ENCODE measurements at places on chromosomes 6 and 20.
A peak's percentile ranks its signal among the peaks of the same experiment; 100 is the strongest.

GRCh38 chr6:159646116-159646515 is 46.9 kb downstream of the SOD2 start:
- DNase-seq: no peak

GRCh38 chr6:11613858-11614257 is 76.3 kb downstream of the TMEM170B start:
- DNase-seq: no peak

DNA sequence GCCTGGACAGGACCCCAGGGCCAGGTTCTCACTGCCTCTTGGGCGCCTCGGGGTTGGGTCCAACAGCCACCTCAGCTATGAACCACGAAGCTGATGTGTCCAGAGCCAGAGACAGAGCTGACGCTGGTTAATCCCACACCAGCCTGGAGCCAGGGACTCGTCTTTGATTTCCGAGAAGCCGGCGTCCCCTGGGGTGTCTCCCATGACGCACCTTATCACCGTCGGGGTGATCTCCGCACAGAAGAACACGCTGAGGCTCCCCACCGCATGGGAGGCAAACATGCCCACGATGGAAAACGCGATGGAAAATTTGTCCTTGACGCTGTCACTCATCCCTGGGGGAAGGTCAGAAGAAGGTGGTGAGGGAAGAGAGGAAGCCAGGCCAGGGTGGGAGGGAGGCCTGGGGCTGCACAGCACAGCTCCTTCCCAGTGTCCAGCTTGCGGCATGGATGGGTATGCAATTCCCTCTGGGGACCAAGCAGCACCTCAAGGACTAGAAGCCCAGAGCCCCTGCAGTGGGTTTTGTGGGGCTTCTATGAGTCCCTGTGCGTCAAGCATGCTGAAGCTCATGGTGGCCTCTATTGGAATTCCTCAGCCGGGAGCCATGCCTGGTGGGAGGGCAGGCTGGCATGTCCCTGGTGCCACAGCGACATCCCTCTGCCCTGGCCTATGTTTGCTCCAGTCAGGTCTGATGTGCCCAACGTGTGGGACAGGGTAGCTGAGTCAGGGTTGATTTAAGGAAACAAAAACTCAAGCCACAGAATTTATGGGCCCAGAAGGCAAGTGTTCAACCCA is 25.1 kb downstream of the PSMG4 start:
- DNase-seq: no peak

DNA sequence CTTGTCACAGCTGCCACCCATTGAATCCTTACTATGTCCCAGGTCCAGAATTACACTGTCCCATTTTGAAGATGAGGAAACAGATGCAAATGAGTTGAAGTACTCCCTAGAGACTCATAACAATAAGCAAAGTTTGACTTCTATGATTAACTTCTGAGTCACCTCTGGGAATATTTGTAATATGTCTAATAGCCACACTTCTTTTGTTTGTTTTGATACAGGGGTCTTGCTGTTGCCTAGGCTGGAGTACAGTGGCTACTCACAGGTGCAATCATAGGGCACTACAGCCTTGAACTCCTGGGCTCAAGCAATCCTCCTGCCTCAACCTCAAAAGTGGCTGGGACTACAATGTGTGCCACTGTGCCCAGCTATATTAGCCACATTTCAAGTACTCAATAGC is 11.4 kb upstream of the SOX12 start:
- DNase-seq: no peak

DNA sequence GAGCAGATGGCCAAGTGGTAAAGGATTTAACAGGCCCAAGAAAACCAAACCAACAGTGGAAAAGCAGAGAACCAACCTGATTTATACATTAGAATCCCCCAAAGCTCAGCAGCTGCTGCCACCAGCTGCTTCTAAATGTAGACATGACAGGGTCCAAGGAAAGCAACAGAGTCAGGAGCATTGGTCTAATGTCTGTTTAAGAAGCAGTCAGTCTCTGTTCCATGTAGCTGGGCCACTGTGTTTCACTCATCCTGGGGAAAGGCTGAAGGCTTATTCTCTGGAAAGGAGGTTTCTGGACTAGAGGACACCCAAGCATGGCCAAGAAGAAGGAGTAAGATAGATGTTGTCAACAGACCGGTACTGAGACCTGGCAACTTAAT is 75.4 kb downstream of the TMEM244 start:
- no peak for DNase-seq

DNA sequence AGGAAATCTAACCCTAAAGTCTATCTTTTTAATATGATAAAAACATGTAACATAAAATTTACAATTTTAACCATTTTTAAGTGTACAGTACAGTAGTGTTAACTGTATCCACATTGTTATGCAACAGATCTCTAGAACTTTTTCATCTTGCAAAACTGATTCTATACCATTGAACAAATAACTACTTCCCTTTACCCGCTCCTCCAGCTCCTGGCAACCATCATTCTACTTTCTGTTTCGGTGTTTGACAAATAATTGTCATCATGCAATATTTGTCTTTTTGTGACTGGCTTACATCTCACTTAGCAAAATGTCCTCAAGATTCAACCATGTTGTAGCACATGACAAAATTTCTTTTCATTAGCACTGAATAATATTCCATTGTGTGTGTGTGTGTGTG is 203.2 kb downstream of the SIM1 start:
- DNase-seq: no peak

GRCh38 chr20:36726168-36726567 is 19.7 kb downstream of the NDRG3 start:
- no peak for DNase-seq

- DNase-seq: no peak
Measured at GRCh38 chr20:61373956-61374545, 122.0 kb downstream of the CDH4 start.

DNA sequence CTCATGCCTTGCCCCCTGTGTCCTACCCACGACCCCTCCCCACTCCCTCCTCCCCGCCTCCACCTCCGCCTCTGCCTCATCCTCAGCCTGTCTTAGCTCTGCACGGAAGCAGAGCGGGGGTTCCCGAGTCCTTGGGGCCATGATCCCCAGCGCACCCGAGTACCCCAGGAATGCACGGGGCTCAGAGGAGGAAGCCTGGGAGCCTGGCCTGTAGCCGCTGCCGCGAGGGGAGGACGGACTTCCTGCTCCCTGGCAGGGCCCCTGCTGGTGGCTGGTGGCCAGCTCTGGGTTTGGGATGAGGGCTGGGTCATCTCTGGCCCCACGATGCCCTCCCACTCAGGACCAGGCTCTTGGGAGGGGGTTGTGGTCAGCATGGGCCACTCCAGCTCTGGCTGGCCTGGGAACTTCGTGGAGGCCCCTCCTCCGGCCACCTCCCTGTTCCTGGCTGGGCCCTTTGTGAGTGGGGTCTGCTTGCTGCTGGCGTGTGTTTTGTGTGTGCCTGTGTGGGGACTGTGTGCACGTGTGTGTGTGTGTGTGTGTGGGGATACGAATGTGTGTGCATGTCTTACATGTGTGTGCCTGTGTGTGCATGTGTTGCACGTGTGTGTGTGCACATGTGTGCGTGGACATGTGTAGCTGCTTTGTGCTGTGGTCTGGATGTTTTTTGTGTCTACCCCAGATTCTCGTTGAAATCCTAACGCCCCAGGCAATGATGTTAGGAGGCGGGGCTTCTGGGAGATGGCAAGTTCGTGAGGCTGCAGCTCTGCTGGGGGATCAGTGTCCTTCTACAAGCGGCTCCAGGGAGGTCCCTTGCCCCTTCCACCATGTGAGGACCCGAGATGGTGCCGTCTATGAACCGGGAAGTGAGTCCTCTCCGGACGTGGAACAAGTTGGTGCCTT is 1.3 kb upstream of the RBBP8NL start:
- DNase-seq: no peak

DNA sequence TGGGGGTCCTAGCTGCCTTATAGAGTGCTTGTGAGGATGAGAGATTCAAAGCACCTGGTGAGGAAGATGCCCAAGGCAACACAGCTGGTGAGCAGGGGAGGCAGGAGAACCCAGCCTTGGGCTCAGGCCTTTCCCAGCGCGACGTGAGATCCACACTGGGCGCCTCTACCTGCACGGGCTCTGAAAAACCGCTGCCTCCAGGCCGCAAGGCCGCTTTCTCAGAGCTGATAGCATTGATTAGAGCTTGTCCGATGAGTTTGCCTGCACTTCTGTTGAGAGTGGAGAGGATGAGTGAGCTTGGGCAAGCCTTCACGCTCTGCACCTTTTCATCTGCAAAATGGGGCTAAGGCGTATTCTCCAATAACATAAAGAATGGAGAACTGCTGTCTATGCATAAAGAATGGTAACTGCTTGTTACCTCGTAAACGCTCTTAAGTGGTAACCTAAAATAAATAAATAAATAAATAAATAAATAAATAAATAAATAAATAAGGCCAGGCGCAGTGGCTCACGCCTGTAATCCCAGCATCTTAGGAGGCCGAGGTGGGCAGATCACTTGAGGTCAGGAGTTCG is 916 bp downstream of the PABPC1L start:
- no peak for DNase-seq

DNA sequence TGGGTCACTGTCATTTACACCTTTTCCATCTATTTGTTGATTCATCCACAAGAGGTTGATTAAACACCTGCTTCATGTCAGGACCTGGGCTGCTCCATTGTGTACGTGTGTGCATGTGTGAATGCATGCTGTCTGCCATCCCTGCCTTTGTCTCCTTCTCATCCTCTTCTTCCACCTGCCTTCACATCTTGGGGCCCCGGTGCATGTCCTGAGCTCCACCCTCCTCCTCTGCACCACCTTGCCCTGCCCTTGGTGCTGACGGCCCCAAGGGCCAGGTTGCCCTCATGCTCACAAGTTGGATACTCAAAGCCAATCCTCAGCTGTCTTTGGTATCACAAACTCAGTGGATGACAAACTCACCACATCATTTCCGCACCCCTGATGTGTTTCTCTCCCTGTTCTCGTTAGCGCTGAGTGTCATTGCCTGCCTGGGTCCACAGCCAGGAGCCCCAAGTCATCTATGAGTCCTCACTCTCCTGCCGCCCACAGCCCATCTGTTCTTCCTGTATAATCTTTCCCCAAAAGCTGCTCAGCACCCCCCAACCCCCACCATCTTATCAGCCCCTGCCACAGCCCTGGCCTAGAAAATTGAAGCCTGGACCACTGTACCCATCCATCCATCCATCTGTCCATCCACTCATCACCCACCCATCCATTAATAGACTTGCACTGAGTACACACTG is 85.0 kb downstream of the SRC start:
- no peak for DNase-seq

GRCh38 chr6:126773112-126773805 is 345.2 kb upstream of the RSPO3 start:
- DNase-seq: no peak

- DNase-seq: peak; percentile 45
Measured at GRCh38 chr6:42451333-42452170, at the start of gene TRERF1. Gene TRERF1 (minus strand): TSS chr6:42451926. CDS start chr6:42269590, 182,336 bp downstream.

GRCh38 chr6:78835817-78836216 is 31.5 kb upstream of the IRAK1BP1 start:
- no peak for DNase-seq

DNA sequence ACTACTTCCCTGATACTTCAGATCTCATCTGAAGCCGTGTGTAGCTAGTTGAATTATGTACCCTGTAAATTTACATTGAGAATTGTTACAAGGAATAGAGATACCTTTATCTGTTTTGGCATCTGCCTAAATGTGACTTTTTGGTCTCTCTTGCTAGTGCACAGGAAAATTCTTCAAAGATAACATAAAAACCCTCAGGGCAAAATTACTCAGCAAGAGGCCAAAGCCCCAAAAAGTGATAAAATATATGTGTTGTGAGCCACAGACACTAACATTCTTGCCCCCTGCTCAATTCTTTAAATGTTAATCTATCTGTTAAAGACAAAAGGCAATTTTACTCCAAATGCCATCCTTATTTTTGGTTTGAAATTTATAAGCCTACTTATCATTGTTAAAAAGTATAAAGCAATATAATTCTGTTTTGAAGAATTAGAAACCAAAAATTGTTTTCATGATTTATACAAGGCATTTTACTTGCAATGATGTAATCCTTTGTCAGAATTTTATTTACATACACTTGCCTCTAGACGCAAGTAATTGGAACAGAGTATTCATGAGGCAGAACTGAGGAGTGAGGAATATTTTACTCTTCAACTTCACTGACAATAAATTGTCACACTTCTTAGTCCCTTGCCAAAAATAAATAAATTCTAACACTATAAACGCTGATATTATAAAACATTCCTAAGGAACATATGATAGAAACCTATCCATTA is 186.2 kb downstream of the EPM2A start:
- no peak for DNase-seq

- DNase-seq: no peak
Measured at GRCh38 chr6:75188221-75188925, 17.5 kb downstream of the COL12A1 start.

DNA sequence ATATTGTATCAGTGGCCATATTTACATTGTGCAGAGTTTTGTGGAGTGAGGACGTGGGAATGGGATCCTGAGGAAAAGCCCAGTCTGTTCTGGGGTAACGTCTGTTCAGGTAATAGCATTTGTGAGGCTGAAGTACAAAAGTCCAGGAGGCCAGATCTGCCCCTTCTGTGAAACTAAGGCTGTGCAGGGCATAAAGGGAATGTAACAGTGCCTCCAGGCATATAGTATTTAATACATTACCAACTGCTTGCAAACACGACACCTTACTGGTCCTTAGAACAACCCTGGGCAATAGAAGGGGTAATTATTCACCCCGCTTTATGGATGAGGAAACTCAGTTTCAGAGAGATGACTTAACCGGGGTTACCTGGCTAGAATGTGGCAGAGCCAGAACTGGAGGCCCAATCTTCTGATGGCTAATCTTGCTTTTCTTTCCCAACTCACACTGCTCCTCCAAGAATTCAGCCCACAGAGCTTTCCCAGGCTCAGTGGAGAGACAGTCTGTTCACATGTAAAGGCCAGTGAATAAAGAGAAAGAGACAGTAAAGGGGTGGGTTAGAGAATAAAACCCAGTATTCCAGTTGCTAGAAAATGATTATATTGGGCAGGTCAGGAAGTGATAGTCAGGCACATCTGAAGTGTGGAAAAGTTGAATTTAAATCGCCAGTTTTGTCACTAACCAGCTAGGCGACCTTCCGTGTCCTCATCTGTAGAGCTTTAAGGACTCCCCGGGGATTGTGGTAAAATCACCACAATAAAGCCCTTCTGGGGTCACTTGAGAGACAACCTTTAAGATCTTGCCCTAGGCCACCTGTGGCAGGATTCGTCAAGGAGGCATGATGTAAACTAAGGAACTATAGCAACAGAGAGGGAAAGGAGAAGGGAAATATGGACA is 280.7 kb upstream of the CITED2 start:
- no peak for DNase-seq

All from stimulated activated CD4-positive, alpha-beta T cell treated with anti-CD3 and anti-CD28 coated beads, Interleukin-4, amount 100 ng/mL, for 4 hours (primary cell).